Tongue (tissue), 3 donors: ENCODE measurements at places on chromosomes 2 and 18.
A peak's percentile ranks its signal among the peaks of the same experiment; 100 is the strongest.

DNA sequence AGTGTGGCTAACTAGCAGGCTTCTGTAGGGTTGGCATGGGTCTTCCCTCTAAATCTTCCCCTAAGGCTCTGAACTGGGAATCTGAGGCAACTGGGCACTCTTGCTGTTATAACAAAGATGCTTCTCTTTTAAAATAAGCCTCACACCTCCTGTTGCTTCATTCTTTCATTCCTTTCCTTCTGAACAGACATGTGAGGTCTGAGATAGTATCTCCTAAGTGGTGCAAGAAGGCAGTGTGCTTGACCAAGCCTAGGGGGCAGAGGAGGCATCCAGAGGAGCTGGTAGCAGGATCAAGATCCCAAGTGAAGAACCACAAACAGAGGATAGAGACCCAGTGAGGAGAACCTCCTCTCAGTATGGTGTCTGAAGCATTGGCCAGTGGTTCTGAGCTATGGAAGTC lies 90.9 kb downstream of the TTC27 start:
- DNase-seq: no peak

- DNase-seq: no peak
Observed at GRCh38 chr2:30287857-30288513, 56.7 kb downstream of the LBH start.

- no peak for DNase-seq
Observed at GRCh38 chr2:230916218-230916617, 8.8 kb downstream of the GPR55 start.

DNA sequence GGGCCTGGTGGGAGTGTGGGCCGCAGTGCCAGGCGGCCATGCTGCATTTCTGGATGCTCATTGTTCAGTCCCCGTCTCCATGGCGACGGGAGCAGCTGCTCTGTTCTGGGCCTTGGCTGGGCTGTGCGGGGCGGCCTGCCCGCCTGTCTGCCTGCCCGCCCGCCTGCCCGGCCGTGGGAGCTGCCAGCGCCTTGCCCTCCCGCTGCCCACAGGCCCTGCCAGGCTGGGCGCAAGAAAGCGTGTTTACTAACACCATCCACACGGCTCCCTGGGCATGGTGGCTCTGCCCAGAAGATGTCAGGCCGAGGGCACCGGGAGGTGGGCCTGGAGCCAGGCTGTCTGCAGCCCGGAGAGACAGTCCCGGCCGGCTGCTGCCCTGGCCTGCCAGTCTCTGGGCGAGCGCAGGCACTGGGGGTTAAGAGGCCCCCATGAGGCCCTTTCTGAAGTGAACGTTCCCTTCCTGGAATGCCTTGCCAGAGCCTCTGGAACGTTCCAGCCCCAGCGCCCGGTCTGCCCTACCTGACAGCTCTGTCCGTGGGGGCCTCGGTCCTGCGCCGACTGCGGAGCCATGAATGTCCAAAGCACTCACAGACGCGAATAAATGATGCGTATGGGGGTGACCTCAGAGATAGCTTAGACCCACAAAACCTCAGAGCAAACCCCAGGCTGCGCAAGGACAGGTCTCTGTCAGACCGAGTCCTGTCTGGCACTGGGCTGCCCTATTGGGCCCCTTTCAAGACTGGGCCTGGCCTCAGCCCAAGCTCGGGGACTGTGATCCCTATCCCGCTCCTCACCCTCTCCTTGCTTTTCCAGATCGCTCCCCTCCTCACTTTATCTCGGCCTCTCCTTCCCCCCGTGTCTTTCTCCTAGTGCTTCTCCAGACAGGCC lies 44.3 kb downstream of the MYCN start:
- peak; percentile 95 for DNase-seq

DNA sequence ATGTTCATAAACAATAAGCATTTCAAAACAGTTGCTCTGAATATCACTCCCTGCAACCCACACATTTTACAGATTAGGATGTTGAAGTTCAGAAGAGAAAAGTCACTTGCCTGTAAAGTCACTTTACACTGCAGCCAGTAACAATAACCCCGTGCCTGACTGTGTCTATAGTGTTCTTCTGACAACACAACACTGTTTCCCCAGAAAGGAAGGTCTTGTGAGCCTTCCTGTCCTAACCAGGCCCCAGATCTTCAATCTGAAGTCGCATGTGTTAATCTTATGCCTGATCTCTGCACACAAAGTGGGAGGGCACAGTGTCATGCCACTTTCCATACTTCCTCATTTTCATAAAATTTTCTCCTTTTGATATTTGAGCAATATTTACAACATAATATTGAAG lies 120.2 kb downstream of the FEZ2 start:
- no peak for DNase-seq

DNA sequence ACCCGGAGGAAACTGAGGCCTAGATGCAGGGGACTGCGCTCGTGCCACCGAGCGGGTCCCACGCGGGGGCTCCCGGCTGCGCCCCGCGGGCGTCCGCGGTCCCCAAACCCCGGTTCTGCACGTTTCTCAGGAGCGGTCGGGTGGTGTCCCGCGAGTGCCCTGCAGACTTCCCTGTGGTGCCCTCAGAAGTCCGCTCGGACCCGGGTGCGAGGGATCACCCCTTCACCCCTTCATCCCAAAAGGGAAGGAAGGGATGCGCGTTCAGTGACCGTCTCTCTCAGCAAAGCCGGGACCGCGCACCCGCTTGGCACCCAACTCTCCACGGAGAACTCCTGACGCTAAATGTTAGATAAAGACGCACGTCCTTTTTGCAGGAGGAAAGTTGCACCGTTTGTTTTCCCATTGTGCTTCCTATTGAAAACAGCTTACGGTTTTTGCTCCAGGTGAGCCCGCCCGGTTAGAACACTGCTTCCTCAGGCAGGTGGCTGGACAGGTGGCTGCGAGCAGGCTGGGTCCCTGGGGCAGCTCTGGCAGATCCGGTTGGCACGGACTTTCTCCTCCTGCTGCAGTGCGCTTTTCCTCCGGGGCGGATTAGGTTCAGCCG lies 779 bp downstream of the DGKD start:
- DNase-seq: no peak

GRCh38 chr2:28601616-28602015 lies 105.8 kb downstream of the PLB1 start:
- no peak for DNase-seq

- DNase-seq: no peak
Observed at GRCh38 chr18:49212819-49213218, 247.6 kb downstream of the DYM start.

DNA sequence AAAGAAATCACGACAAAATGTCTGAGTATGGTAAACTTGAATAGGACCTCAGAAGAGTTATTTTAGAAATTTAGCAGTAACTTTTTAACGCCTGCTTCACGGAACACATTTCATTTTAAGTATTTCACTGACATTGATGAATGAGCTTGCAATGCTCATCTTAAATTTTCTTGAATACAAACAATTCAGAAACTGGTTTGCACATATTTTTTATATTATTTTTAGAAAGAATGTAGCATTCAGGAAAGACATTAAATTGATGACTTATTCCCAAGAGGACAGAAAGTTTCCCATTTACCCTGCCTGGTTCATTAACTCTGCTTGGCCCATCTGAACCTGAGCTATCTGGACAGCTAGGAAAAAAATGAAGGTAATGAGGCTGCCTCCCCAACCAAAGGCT lies 89.3 kb downstream of the MBD2 start:
- no peak for DNase-seq

DNA sequence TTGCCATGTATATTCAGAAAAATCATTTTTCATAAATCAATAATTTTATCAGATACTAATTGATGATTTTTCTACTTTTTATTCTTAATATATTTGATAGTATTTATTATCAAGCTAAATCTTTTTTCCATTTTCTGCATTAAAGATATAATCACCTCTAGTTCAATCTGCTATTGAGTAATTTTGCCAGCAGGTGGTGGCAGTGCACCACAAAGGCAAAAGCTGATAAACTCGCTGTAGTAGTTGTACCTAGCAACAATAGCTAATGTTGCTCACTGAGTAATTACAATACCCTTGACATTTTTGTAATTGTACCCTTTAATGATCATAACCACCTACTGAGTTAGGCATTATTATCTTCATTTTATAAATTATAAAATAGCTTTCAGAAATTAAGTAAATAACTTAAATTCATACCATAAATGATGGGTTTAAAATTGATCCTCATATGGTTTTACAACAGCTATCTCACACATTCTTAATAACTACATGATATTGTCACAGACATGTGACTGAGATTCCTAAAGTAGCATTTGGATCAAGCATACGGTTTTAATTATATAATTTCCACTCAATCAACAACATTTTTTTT lies 52.0 kb upstream of the CALCRL start:
- DNase-seq: peak; percentile 78

- DNase-seq: no peak
Observed at GRCh38 chr2:28049416-28049815, 158.9 kb downstream of the BABAM2 start.

DNA sequence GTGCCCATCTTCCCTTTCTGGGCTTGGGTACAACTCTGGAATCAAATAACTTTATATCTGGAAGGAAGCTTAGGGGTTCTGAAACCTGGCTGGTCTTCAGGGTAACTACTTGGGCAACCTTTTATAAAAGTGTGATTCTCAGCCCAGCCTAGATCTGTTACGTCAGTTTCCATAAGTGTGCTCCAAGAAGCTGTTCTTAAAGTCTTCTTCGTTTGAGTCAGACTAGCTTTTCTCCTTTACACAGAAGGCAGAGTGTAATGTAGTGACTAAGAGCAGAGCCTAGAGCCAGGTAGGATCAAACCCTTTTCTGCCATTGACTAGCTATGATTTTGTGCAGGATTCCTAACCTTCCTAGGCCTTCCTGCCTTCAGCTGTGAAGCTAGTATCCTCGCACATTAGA lies 5.8 kb downstream of the ITGA6 start:
- no peak for DNase-seq

DNA sequence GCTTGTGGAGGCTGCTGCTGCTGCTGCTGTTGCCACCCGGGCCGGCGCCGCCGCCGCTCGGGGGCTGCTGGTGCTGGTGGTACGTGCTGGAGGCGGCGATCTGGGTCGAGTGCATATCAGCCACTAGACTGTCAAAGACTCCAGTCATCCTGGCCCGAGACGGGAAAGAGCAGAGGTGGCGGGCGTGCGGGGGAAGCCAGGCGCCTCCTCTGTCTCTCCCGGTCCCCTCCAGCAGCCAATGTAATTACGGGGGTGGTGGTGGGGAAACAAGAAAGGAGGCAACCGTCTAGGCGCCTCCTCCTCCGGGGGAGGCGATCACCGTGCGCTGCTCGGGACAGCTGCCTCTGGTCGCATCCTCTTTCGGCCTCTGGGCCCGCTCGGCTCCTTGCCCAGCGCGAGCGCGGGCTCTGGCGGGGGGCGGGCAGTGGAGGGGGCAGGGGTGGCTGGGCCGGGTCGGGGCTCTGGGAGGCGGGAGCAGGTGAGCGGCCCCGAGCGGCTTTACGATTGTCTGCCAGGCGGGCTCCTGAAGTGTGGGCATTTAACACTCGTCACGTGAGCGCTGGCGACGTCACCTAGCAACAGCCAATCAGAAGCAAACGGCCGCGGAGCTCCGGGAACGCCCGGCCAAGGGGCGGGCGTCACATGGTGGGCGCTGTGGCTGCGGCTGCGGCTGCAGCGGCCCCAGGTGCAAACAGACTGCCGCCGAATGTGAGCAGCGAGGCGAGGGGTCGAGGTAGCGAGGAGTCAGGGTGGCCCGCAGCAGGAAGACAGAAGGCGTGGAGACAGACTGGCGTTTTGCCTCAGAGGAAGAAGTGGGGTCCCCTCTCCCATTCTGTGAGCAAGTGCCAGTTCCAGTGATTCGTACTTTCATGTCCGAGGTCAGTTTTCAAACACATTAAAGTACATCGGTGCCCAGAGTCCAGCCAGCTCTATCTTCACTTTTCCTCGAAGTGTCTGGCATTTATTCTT lies at the start of gene DLX2:
Gene DLX2, minus strand, starts transcription at position 510 of the 969 bp plus-strand sequence. Its CDS starts 362 bp downstream, at position 148.
- peak; percentile 96 for DNase-seq

- no peak for DNase-seq
Observed at GRCh38 chr2:28327956-28328922, 64.4 kb upstream of the FOSL2 start.

GRCh38 chr2:46649004-46649403 lies 169.6 kb downstream of the TMEM247 start:
- no peak for DNase-seq

GRCh38 chr2:152097801-152098495 lies 896 bp downstream of the CACNB4 start:
- DNase-seq: no peak

GRCh38 chr2:219177552-219178376 lies at the start of gene RETREG2:
Gene RETREG2, plus strand, starts transcription at chr2:219178275. Its CDS starts 78 bp downstream, at chr2:219178353.
- peak; percentile 96 for DNase-seq

DNA sequence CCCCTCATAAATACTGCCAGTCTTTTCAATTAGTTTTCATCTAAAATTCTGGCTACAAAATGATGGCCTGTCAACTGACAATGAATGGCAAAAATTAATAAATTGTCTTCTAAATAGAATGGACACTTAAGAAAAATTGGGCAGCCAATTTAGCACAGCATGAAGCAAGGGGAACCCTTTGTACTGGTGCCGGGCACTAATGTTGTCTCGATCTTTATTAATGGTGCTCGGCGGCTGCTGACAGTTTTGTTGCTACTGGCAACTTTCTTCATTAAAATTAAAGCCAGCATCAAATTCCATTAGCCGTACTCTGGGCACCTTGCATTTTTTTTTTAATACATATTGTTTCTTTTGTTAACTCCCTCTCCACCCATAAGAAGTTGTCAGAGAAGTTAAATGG lies 309.3 kb downstream of the GBX2 start:
- no peak for DNase-seq

DNA sequence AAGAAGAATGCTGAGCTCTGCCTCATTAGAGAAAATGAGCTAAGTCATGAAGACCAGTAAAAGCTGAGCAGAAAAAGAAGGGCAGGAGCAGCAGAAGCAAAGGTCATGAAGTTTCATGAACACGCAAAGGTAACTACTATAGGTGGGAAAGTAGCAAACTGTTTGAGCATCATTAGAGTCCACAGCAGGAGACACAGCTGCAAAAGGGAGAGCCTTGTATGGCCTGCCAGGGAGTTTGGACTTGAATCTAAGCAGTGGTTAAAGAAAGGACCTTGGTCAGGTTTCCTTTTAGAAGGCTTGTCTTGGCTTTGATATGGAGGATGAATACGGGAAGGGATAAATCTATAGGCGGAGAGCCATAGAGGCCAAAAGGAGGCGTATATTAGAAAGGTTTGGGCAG lies 34.0 kb downstream of the DAPL1 start:
- DNase-seq: no peak

DNA sequence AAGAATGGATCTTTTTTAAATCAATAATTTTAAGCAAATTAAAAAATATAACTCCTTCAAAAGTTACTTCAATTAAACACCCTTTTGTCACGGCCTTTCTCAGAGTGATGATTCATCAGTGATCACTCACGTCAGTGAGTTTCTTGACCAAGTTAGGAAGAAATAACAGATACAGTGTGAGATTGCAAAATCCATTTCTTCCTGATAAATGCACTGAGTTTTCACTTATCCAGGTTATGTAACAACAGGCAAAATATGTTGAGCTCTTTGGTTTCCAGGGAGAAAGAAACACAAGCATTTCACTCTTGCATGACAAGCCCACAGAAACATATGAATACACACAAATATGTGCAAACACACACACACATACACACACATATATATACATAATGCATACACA lies 195.9 kb upstream of the CYRIA start:
- no peak for DNase-seq

DNA sequence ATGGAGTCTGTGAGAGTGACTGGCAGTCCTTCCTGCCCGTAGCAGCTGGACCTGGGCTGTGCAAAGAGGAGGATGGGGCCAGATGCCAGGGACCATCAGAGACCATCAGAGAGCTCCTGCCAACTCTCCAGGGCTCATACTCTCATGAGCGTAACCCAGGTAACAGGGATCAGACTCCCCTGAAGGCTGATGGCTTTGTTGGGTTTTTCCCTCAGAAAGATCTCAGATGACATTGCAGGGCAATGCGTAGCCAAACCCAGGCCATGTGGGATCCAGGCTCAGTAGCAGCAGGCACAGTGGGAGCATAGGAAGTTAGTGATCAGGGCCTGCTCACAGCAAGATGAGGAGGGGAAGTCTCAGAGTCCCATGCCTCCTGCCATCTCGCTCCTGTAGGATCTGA lies 218.0 kb downstream of the LOXHD1 start:
- no peak for DNase-seq
